ENCODE measurements at places on chromosomes 3 and 15. TPM values are rescaled to one million over a fixed set of nuclear protein-coding genes. Genes with fewer than 3 reads are reported as not detected.

The GOLGA8N gene
- total RNA-seq: 14.1 TPM

- no peak overlapping the region for H3K27ac ChIP-seq
- DNase-seq: no peak
- H3K27me3 ChIP-seq: no peaks in the 10 kb centered on the region
- no peaks in the 10 kb centered on the region for H3K4me1 ChIP-seq
- no peak overlapping the region for H3K4me3 ChIP-seq
- H3K36me3 ChIP-seq: no peaks in the 10 kb centered on the region
Observed at GRCh38 chr15:64310036-64310435, 45.9 kb downstream of the CSNK1G1 start.

DNA sequence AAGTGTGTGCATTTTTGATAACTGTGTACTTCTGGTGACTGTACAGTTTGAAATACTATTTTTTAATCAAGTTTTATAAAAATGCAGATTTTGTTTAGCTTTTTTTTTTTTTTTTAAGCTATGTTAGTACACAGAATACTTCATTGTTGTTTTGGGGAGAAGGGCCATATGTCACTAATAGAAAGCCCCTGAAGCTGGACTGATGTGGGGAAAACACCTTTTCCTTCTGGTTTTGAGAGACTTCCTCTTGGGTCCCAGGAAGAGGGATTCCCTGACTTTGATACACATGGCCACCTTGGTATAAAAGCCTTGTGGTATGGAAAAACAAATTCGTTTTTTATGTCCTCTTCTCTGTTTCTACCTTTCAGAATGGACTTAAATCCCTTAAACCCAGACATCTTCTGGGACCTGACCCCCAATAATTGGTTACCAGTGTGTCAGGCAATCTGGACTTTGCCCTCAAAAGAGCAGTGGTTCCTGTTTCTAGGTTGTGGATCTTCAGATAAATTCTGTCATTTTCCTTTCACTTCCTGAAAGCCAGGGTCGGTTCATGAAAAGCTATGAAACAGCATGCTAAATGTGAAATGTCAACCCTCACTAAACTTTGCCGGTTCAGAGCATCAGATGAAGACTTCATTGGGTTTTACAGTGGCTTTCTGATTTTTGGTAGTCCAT lies 31.1 kb upstream of the BLOC1S6 start:
- no peaks in the 10 kb centered on the region for H3K36me3 ChIP-seq
- no peak overlapping the region for H3K27ac ChIP-seq
- H3K27me3 ChIP-seq: no peaks in the 10 kb centered on the region
- H3K4me1 ChIP-seq: no peaks in the 10 kb centered on the region
- no peak overlapping the region for H3K4me3 ChIP-seq
- no peak for DNase-seq

- no peaks in the 10 kb centered on the region for H3K36me3 ChIP-seq
- no peak for DNase-seq
- H3K4me3 ChIP-seq: no peak overlapping the region
Observed at GRCh38 chr15:94098921-94099573, 132.3 kb upstream of the MCTP2 start.

The KBTBD13 gene
- not detected for total RNA-seq

DNA sequence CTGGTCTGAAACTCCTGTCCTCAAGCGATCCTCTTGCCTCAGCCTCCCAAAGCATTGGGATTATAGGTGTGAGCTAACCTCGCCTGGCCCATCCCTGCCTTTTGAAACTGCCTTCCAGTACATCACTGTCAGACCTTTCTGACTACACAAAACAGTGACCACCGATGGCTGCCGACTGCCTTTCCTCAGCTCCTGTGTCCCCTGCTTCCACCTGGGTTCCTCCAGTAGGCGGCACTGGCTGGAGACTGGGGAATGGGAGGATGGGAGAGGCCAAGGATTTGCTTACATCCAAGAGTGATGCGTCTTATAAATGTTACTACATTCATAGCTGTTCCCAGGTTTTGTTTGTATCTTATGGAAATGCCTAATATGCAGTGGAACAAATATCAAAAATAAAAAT lies 242.8 kb downstream of the BBX start:
- no peaks in the 10 kb centered on the region for H3K4me1 ChIP-seq
- no peak for DNase-seq
- H3K36me3 ChIP-seq: no peaks in the 10 kb centered on the region
- H3K27me3 ChIP-seq: no peaks in the 10 kb centered on the region

The REC114 gene
- total RNA-seq: not detected

The ATP10A gene
- total RNA-seq: 31.1 TPM

The MKRN2OS gene
- not detected for total RNA-seq

The C3orf20 gene
- total RNA-seq: 0.14 TPM

GRCh38 chr15:68300115-68300940 lies 22.8 kb downstream of the FEM1B start:
- H3K4me3 ChIP-seq: no peak overlapping the region
- H3K36me3 ChIP-seq: peaks cover 5% of the 10 kb centered on the region
- no peaks in the 10 kb centered on the region for H3K27me3 ChIP-seq
- H3K27ac ChIP-seq: no peak overlapping the region
- no peak for DNase-seq

GRCh38 chr15:66863390-66864085 lies 161.5 kb downstream of the SMAD6 start:
- no peaks in the 10 kb centered on the region for H3K36me3 ChIP-seq
- H3K4me3 ChIP-seq: no peak overlapping the region
- H3K27ac ChIP-seq: no peak overlapping the region

DNA sequence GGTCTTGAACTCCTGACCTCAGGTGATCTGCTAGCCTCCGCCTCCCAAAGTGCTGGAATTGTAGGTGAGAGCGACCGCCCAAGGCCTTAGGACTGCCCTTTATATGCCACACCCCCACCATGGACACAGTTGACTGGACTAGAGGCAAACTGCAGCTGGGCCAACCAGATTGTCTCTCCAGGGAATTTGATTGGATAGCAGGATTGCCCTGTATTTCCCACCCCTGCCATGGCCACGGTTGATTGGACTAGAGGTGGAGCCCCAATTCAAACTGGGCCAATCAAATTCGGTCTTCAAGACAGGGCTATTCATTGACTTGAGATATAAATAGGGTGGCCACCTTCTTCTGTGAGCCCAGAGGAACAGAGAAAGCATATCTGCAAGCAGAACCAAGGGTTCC lies 6.9 kb upstream of the CLPX start:
- no peaks in the 10 kb centered on the region for H3K36me3 ChIP-seq
- H3K27ac ChIP-seq: no peak overlapping the region
- no peaks in the 10 kb centered on the region for H3K27me3 ChIP-seq
- no peak overlapping the region for H3K4me3 ChIP-seq
- DNase-seq: no peak

The ISLR gene
- total RNA-seq: 40.6 TPM

DNA sequence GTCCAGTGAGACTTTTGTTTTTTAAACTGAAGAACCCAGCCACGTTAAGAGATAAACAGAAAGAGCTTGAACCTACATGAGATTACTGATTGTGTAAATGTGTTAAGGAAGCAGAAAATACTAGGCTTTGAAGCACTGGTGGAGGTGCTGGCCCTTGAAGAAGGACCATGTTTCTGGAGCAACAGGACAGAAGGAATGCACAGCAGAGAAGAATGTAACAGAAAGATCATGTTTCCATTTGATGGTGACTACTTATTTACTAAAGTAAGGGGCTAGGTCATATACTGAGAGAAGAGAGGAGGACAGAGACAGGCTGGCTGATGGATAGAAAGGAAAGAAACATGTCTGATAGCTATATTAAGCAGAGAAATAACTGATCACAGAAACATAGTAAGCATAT lies 88.8 kb downstream of the CLASP2 start:
- DNase-seq: no peak
- H3K4me1 ChIP-seq: no peaks in the 10 kb centered on the region
- peaks cover 49% of the 10 kb centered on the region for H3K36me3 ChIP-seq
- H3K4me3 ChIP-seq: no peak overlapping the region

DNA sequence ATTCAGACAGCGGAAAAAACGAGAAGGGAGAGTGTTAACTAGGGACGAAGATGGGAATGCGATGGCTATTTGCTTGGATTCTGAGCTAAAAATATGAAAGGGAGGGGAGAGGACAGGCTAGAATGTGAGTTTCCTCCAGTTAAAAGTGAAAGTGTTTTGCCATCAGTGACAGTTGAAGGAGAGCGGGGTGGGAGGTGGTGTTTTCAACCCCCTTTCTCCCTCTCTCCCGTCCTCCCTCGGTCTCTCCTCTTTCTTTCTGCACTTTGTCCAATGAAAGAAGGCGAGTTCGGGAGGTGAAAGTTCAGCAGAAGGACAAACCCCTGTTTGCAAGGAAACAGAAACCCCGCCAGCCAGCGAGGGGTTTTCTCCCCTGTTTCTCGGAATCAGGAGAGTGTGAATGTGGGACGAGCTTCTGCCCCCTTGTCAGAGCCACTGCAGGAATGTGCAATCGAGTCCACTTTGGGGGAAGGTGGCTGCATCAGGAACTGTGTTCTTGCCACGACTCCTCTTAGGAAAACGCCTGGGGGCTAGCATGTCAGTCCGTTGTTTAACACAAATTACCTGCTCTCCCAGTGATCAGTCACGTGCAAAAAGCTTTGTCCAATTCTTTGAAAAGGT lies 975 bp upstream of the FOXP1 start:
- peak overlapping the region; percentile 88 for H3K4me3 ChIP-seq
- H3K4me1 ChIP-seq: peaks cover 31% of the 10 kb centered on the region
- peak overlapping the region; percentile 96 for H3K27ac ChIP-seq
- DNase-seq: peak; percentile 69

The RLBP1 gene
- total RNA-seq: not detected

DNA sequence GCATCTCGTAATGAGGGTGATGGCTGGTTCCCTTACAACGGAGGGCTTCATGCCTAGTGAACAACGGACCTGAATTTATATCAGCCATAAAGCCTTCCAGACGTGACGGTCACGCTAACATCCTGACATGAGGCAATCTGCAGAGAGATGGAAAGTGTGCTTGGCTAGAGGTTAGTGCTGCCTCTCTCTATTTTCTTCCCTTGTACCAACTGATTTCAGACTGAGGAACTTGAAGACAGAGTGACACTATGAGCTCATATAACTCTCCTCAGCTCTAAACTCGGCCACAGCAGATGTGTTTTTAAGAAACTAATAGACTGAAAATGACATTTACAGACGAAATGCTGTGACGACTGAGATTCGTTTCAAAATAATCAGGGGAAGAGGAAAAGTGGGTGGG lies 122.4 kb downstream of the XXYLT1 start:
- H3K27ac ChIP-seq: peak overlapping the region; percentile 15
- DNase-seq: no peak
- H3K27me3 ChIP-seq: no peaks in the 10 kb centered on the region
- no peaks in the 10 kb centered on the region for H3K36me3 ChIP-seq
- H3K4me1 ChIP-seq: peaks cover 57% of the 10 kb centered on the region
- peak overlapping the region; percentile 24 for H3K4me3 ChIP-seq

DNA sequence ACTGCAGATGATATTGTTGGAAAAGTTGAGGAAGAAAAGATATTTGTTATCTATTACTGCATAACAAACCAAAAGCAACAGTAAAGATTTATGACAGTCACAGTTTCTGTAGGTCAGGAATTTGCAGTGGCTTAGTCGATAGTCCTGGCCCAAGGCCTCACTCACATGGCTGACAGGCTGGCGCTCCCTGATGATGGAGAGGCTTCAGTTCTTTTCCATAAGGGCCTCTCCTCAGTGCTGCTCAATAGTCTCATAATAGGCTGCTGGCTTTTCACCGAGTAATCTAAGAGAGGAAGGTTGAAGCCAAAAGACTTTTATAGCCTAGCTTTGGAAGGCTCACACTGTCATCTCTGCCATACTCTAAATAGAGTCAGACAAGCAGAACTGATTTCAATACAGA lies 17.7 kb downstream of the IREB2 start:
- peaks cover 38% of the 10 kb centered on the region for H3K4me1 ChIP-seq
- no peak for DNase-seq
- H3K36me3 ChIP-seq: no peaks in the 10 kb centered on the region
- peak overlapping the region; percentile 18 for H3K27ac ChIP-seq
- no peak overlapping the region for H3K4me3 ChIP-seq

The EPHA3 gene
- total RNA-seq: 5.1 TPM

DNA sequence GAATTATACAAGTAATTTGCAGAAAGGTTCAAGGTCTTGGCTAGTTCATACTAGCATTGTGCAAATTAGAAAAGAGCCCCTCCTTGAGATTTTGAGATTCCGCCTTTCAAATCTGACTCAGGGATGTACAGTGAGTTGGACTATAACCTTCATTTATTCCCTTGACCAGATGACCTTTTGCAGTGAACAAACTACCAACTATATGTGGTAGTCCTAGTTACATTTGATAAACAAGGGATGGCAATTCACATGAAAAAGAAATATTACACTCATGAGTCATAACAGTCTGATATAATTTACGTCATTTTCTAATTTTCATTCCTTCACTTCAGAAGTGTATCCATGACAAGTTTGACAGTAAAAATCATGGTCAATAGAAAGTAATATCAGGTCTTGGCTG lies 860.4 kb downstream of the ROBO1 start:
- no peaks in the 10 kb centered on the region for H3K4me1 ChIP-seq
- H3K4me3 ChIP-seq: no peak overlapping the region
- no peaks in the 10 kb centered on the region for H3K27me3 ChIP-seq

DNA sequence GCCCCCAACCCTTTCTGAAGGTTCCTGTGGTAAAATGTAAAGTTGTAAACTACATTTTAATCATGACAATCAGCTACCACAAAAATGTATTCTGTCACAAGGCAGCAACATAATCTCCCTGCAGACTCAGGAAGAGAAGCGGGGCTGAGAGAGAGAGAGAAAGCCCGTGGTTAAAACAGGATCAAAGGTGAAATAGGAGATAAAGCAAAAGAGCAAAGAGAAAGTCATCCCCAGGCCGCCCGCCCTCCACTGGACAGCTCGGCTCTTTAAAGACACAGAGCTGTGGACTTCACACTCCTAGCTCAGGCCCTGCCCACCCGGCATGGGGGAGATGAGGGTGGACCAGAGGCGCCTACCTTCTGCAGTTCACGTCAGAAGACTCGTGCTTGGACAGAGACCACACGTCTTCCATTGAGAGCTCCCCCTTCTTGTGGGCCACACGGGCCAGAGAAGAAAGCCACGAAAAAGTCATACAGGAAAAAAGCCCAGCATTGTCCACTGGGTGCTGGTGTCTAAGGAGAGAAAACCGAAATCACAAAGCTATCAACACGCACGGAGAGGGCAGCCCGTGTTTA lies 29.4 kb downstream of the ABCC5 start:
- H3K4me1 ChIP-seq: no peaks in the 10 kb centered on the region
- peaks cover 44% of the 10 kb centered on the region for H3K36me3 ChIP-seq
- H3K4me3 ChIP-seq: no peak overlapping the region
- no peaks in the 10 kb centered on the region for H3K27me3 ChIP-seq
- no peak for DNase-seq

The VGLL3 gene
- 61.5 TPM for total RNA-seq

- no peak overlapping the region for H3K4me3 ChIP-seq
- H3K36me3 ChIP-seq: no peaks in the 10 kb centered on the region
- no peaks in the 10 kb centered on the region for H3K4me1 ChIP-seq
Observed at GRCh38 chr15:38389924-38390542, 63.9 kb upstream of the FAM98B start.

DNA sequence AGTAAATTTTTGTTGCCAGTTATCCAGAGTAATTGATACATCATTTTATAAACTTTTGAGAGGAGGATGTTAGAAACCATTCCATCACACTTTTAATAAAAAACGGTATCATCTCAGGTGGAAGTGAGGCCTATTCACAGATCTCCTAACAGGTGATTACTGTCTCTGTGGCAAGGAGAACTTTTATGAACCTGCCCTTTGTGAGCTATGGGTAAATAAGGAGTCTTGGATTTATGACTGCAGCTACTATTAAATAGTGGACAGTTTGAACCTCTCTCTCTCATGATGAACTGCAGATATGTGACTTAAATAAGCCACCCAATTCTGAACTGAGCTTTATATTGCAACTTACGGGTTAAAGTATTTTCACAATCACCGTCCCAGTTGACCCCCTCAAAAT lies 45.7 kb downstream of the ZFAND6 start:
- H3K4me1 ChIP-seq: no peaks in the 10 kb centered on the region
- H3K36me3 ChIP-seq: no peaks in the 10 kb centered on the region
- no peak overlapping the region for H3K4me3 ChIP-seq
- no peak overlapping the region for H3K27ac ChIP-seq
- H3K27me3 ChIP-seq: no peaks in the 10 kb centered on the region
- DNase-seq: no peak

Data from upper lobe of right lung (tissue), 1 donor.